ENCODE measurements at places on chromosomes 11 and 22.

GRCh38 chr11:30583476-30584280 is 2.5 kb downstream of the MPPED2 start:
- DNase-seq, result no peak

GRCh38 chr11:34183848-34184391 is 78.5 kb downstream of the NAT10 start:
- DNase-seq, result no peak

DNA sequence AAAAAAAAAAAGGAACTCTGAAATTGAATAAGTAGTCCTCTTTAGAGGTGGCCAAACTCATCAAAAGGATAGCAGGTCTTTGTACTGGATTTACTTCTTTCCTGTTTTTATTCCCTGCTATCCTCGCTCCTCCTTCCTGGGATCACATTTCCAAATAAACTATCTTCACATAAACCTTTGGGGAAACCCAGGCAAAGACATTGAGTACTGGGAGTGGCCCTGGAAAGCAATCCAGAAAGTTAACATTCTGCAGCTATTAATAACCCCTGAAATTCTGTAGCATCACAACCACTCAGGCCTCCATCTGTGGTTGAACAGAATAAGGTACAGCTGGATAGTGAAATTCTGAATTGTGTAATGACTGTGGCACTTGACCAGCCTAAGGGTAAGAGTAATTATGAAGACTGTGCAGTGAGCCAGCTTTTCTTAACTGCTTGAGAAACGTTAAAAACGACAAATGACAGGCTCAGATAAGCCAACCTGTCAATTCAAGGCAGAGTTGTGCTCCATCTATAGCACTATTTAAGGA is 58.8 kb downstream of the ISX start:
- no peak for DNase-seq

DNA sequence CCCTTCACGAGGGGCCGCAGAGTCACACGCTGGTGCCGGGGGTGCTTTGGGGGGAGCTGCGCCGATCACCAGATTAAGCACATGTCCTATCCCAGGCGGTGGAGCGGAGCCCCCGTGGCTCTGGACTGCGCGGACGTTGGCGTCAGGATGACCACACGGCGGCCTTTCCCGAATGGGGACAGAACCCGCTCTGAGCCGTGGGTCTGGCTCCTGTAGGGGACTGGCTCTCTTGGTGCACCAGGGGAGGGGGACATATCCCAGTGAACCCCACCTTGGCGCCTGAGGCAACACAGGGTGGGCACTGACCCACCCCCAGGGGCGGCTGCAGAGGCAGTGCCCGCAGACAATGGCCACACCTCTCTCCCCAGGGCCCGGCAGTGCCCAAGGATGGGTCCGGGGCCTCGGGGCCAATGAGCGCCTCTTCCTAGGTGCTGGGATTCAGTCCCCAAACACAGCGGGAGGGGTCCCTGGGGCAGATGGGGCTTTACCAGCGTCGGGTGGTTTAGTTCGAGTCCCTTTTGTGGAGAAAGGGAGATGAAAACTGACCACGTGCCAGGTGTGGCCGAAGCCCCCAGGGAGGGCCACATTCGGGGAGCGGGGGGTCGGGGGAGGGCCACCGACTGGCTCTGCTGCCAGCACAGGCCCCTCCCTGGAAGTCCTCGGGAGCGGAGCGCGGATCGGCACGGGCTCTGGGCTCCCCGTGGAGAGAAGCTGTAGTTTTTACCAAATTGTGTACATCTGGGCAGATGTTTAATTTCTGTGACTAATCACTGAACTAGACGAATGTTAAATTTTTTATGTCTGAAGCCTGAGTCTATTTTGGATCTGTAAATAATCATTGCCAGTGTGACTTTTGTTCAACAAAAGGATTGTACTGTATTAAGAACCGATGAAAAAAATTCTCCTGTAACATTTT is 58.9 kb downstream of the GRAMD4 start:
- DNase-seq, result peak; percentile 44

DNA sequence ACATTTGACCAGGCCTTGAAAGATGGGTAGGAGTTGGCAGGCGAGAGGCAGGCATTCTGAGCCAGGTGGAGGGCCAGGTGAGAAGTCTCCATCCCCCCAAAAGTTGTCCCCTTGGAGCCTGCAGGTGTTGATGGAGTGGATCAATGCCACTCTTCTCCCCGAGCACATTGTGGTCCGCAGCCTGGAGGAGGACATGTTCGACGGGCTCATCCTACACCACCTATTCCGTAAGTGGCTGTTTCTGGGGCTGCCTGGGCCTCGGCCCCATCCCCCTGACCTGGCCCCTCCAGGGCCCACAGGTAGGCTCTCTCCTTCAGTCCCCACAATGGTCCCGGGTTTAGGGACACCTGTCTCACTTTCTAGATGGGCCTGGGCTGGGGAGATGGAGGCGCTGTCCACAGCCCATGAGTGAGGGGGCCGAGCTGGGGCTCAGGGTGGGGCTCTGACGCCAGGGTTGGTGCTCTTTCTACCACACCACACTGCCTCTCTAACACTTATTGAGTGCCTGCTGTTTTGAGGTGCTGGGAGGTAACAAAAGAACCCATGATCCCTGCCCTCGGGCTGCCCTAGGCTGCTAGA is 7.0 kb downstream of the PARVG start:
- DNase-seq, result no peak

DNA sequence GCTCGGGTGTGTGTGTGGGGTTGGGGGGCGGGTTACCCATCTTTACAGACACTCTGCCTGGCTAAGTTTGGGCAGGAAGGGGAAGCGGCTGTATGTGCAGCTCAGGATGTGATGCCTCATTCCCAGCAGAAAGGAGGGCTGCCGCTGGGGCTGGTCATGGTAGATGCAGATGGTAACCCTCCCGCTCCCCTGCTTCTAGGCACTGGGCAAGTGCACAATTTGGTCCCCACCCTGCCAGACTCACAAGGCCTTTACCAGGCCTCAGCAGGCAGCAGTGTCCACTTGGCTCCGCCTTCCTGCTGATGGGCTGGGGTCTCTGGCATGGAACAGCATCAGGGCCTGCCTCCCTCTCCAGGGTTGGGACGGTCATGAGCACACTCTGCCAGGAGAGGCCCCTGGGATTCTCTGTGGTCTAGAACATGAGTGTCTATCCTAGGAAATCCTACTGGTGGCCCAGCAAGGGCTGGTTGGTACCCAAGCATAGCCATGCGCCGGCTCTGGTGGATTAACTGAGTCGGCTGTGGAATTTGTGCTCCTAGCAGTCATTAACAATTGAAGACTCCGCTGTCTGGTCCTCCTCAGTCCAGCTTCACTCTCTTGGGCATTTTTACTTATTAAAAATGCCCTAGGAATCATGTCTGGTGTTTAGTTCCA is 4.2 kb downstream of the LMO1 start:
- no peak for DNase-seq

GRCh38 chr11:119300198-119300964 is 16.5 kb downstream of the MCAM start:
- DNase-seq, result no peak

DNA sequence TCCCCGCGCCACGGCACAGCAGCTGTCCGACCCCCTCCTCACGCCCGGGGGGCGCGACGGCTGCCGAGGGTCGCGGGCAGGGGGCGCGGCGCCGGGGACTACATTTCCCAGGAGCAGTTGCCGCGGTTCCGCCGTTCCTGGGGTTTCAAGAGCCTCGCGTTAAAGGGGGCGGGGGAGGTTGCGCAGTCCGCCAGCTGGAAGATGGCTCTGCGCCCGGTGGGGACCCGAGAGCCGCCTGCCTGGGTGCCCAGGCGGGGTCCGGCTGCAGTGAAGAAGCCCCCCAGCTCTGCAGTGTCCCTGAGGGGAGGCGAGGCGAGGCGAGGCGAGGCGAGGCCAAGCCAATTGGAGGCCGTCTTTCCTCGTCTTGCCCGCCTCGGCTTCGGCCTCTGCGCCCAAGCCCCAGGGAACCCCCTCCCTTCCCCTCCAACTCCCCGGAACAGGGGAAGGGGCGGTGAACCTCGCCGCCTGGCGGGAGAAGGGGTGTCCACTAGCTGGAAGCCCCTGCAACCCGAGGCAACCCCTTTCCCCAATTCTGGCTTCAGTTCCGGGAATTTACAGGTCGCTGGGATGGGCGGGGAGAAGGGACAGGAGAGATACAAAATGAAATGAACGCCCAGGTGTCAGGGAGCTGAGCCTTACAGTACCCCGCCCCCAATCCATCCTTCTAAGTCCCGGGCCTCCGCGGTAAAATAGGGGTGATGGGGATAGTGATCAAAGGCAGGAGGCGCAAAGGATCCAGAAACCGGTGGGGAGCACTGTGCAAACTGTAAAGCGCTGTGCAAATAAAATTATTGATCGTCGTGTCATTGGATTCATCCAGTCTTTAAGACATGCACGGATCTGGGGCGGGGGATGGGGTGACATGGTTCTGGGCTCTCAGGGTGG is 5.2 kb upstream of the GCAT start:
- peak; percentile 80 for DNase-seq

DNA sequence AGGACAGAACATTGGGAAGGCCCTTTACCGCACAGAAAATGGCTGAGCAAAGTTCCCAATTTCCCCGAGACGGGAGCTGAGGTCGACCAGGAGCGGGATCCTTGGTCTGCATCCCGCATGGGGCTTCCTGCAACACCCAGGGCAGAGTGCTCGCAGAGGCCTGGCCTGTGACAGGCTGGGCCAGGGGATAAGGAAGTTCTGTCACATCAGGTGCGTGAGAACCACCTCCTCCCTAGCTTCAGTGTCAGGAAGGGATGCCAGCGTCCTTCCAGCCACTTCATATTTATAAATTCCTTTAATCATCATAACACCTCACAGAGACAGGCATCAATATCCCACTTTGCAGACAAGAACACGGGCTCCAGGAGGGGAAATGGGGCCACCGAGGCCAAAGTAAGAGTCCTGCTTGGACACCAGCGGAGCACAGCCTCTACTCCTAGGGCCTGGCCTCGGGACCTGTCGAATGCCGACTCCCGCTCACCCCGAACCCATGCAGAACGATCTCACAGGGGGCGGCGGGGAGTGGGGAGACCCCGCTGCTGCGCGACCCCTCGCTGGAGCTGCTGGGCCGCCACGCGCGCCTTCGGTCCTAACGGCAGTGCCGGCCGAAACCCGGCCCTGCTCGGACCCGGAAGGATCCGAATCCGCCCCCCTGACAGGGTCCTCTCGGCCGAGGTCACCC is 532 bp downstream of the BET1L start:
- no peak for DNase-seq

DNA sequence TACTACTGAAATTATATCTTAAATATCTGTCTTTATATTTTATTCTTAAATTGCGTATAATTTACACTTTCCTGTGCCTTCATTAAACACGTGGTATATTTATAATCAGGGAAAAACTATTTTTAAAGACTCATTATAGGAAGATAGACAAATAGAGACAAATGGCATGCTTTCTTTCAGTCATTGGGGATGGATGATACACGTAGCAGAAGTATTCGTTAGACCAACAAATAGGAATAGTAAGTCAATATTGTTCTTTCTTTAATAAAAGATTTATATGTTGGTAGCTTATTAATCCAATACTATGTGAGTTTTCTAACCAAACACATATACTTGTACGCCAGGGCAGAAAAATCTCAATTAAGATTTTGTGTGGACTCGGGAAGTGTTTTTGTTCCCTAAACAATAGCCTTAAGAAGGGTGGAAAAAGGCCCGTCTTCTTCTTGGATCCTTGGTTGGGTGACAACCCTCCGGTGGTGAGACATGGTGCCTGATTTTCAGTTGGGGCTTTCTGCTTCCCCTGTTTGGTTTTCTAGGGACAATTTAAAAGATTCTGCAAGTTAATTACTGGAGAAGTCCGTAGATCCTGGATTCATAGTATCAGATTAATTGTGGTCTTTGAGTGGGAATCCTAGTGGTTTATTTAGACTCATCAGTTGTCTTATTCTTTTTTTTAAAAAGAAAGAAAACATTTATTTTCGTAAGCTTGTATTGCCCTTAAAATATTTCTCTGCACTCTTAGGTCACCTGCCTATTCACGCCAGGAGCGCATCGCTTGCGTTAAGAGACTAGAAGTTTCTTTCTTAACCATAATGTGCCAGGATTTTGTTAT is 83.5 kb upstream of the WNT7B start:
- DNase-seq, result no peak

Measured in A673 (cell line).